Large intestine (tissue), 12 donors: ENCODE measurements at places on chromosomes 1 and 21.

- no peak for DNase-seq
Measured at GRCh38 chr1:118246646-118247045, 61.6 kb upstream of the SPAG17 start.

GRCh38 chr1:88216441-88216840, 467.6 kb upstream of the PKN2 start:
- peak; percentile 38 for DNase-seq

- DNase-seq = no peak
Measured at GRCh38 chr1:15866721-15867201, 19.3 kb downstream of the SPEN start.

DNA sequence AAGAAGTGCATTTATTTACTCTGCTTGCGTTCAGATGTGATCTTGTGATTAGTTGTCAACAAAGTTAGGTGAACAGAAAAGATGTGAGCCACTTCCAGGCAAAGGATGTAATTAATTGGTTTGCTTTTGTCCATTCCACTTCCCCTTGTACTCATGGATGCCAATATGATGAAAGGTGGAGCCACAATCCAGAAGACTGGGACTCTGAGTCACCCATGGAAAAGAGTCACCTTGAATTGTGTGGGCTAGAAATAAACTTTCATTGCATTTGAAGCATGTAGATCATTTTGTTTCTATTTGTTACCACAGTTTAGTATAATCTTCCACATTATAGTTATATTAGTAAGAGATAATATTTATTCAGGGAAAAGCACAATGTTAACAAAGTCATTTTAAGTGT, 684.2 kb downstream of the LTN1 start:
- DNase-seq = no peak

DNA sequence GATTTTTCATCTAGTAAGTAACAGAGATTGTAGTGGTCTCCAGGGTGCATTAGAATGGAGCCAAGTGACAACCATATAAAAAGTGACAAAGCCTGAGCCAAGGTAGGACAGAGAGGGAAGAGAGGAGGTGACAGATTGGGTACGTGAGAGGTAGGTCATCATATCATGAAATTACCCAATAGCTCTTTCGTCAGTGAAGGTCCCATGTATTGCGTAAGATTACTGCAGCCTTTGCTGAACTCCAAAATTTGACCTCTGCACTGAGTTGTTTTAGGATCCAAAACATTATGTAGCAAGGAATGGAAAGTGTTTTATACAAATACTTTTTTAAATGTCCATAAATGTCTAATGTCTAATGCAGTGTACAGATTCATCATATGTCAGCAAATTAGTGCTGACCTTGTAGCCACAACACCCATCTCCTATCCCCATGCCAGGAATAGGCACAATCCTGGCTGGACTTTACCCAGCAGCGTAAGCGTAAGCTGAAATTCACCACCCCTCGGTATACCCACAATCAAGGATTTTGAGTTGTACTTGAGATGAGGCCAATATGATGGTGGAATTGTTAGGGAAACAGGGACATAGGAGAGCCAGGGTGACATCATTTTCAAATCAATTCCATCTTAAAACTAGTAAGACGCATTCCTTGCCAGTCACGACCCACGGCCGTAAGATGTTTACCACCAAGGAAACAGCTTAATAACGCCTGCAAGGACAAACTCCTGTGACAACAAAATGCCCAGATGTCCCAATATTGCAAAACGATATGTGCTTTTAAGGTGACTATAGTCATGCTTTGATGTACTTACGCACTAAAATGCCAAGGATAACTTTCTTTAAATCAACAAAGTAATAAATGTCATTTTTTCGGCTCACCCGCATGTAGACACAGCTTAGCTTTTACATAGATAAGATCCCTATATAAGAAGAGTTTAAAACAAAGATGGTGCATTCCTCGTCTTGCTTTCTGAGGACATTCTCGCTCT, 38.1 kb upstream of the GREM2 start:
- no peak for DNase-seq

- no peak for DNase-seq
Measured at GRCh38 chr1:234568345-234568744, 41.6 kb downstream of the IRF2BP2 start.

DNA sequence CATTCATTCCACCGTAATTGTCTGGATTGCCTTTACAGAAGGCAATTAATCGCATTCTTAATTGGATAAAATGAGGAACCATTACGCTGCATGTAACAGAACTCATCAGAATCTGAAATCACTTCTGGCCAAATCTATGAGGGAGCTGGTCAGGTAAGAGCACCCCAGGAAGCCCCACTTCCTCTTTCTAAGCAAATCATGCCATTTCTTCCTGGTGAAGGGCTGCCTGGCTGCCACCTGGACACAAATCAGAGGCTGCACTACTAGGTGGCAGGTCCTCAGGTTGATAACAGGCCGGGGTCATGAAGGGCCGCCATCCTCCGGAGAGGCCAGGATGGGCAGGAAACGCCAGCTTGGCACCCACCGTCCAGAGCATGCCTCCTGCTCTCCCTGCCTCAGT, 73.7 kb downstream of the CAPZB start:
- DNase-seq = no peak

GRCh38 chr1:38992412-38993111, 1.5 kb downstream of the AKIRIN1 start:
- DNase-seq = no peak

DNA sequence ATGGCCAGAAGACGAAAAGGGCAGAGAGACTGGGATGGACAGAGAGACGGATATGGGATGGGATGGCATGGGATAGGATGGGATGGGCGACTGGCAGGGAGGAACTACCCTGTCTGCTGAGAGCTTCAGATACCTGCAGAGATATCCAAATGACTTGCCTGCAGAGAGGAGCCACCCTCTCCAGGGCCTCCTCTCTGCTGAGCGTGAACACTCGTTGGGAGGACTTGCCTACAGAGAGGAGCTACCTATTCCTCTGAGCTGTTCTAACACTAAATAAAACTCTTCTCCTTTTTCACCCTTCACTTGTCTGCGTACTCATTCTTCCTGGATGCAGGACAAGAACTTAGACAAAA, 67.1 kb upstream of the LRRN2 start:
- no peak for DNase-seq

DNA sequence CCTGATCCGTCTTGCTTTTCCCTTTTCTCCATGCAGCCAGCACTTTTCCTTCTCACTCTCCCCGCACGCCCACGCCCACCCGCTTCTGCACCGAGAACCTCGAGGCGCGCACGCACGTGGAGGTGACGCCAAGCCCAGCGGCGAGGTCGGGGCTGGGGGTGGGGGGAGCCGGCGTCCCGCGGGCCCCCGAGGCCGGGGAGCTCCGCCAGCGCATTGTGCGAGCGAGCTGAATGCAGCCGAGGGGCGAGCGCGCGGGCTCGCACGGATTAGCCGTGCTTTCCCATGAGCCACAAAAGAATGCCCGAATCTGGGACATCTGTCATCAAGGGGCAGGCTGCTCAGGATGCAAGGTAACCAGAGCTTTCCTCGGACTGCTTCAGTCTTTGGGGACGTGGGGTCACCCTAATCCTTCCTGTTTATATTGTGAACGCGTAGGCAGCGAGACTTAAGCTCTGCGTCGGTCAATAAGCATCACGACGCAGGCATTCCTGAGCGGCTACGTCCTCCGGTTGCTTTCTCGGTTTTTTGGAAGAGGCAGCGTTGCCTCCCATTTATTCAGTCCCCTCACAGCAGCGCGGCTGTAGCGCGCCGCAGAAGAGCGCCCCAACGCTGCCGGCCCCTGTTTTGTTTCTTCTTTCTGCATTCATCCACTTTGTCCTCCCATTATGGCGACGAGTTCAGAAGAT, 67.3 kb upstream of the AKT3 start:
- DNase-seq = peak; percentile 26

- DNase-seq = no peak
Measured at GRCh38 chr1:231001892-231002291, 23.0 kb downstream of the ARV1 start.

DNA sequence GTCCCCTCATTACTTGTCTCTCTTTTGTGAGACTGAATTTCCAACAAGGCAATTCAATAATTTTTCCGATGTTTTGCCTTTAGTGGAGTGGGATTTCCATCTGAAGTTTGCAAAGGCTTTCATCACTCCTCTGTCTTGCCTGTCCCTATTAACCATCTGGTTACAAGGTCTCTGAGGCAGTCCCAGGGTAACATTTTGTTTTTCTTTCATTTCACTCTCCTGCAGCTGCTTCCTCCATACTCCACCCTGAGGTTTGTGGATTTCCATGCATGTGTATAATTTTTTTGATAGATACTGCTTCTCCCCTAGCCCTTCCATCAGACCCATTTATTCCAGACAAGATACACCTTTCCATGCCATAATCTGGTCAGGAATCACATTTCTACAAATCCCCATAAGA, 366.8 kb downstream of the PTBP2 start:
- DNase-seq = no peak

GRCh38 chr1:101697072-101697471, 299.7 kb downstream of the OLFM3 start:
- DNase-seq = no peak

DNA sequence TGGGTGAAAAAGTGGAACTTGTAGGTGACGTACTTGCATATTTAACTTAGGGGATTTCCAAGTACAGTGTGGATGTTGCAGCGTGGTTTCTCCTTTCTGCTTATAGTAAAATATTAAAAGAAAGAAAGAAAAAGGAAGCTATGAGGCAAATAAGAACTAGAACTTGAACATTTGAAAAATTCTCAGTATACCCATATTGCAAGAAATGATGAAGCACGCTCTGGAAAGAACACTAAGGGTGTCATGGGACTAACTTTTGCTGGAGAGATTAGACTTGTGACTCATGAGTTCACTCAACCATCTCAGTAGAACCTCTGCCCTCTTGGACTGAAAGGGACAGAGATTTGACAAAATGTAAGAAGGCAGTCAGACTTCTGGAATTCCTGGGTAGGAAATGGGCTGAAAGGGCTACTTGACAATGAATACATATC, 704.5 kb upstream of the ADGRL4 start:
- DNase-seq = peak; percentile 31

GRCh38 chr1:61114178-61114870, 32.0 kb downstream of the NFIA start:
- no peak for DNase-seq

DNA sequence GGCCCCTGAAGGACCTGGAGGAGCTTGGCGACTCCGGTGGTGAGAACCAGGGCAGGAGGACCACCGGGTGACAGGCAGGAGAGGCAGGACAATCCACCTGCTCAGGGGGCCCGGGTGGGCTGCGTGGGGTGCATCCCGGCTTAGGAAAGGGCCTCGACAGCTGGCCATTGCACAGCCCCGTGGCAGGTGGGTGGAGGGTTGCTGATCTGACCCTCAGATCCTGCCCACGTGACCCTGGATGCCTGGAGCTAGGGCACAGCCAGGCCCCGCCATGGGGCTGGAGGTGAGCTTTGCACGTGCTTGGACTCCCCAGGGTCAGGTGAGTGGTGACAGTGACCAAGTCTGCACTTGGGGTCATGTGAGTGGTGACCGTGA, 35.5 kb upstream of the SLC19A1 start:
- DNase-seq = no peak

- DNase-seq = no peak
Measured at GRCh38 chr1:192407206-192407605, 90.4 kb downstream of the RGS21 start.

GRCh38 chr1:82894635-82895034, 1093.9 kb downstream of the ADGRL2 start:
- DNase-seq = no peak

DNA sequence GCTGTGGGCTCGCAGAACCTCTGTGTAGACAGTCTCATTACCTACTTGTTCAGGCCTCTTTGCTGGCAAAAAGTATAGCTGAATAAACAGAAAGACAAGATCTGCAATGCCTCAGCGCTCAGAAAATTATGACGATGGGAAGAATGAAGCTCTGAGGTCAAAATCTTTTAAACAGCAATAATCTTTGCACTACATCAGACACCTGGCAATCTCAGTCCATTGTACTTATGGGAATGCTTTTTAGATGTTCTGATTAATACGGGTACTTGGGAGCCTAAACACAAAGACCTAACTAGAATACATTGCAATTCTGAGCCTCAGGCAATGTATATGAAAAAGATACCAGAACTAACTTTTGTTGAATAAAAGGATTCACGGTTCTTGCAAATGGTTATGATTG, 410.7 kb downstream of the SMYD3 start:
- DNase-seq = no peak

- DNase-seq = no peak
Measured at GRCh38 chr1:165344198-165344597, 12.3 kb downstream of the LMX1A start.

DNA sequence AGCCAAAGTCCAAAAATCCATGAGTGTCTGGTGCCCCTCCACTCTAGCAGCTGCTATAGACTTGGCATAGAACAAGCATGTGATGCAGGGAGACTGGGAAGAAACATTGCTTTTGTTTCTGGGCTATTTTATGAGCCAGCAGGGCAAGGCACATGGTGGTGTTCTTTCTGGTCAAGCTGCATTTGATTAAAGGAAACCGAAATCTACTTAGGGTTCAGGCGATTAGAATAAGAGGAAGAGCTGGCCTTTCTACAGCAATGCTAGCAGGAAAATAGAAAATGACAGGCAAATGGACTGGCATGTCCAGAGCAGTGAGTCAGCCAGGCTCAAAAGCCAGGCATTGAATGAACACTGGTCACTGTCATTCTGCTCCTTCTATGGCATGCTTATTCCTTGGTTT, 28.5 kb upstream of the ARHGAP29 start:
- DNase-seq = no peak

- DNase-seq = no peak
Measured at GRCh38 chr1:156444407-156445001, 56.1 kb downstream of the MEF2D start.

- no peak for DNase-seq
Measured at GRCh38 chr21:34949499-34949898, 99.6 kb downstream of the RUNX1 start.

- no peak for DNase-seq
Measured at GRCh38 chr1:222034790-222035189, 292.9 kb upstream of the DUSP10 start.

GRCh38 chr1:214976665-214977064, 105.9 kb upstream of the KCNK2 start:
- no peak for DNase-seq

- no peak for DNase-seq
Measured at GRCh38 chr1:32128479-32128878, 20.6 kb downstream of the KPNA6 start.

DNA sequence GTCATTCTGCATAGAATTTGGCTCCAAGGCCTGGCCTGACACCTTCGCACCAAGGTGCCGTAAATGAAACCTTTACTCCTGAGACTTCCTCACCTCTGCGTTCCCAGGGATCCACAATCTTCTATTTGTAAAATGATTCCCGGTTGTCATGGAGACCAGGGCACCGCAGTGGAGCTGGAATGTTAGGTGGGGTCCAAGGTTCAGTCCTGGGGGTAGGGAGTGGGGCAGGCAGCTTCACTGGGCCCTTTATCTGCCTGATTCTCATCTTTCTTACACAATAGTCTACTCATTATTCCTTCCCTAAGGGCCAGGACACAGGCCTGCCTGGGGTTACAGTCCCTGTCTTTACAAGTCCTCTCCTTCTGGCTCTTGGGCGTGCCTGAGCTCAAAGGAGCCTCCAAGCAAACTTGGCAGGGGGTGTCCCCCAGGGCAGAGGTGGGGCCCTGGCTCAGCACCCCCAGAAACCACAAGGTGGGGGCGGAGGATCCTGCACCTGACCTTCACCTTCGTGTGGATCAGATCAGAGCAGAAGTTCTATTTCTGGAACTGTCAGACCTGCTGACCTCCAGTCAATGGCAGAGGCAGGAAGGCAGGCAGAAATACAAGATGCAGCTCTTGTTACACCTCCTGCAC, 51.1 kb downstream of the RIPK4 start:
- peak; percentile 97 for DNase-seq
